ENCODE measurements at places on chromosomes 12 and 14. TPM values are rescaled to one million over a fixed set of nuclear protein-coding genes. Genes with fewer than 3 reads are reported as not detected.
A peak's percentile ranks its signal among the peaks of the same experiment; 100 is the strongest.

DNA sequence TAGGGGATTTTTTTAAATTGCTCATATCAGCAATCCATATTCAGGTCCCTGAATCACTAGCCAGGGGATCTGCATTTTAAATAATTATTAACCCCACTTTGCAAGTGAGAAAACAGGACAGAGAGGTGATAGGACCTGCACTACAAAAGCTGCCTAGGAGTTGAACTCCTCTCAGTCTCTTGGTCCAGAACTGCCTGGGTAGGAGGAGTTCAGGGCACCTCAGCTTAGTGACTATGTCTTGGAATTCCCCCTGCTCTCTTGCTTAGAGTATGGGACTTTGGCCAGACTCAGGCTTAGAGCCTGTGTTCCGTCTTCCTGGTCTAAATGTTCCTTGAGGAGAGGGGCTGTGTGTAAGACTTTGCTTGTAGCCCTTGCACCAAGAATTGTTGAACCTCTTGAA lies 68.2 kb upstream of the WSCD2 start:
- no peak overlapping the region for H3K27ac ChIP-seq
- H3K4me1 ChIP-seq = no peaks in the 10 kb centered on the region
- no peak overlapping the region for H3K4me3 ChIP-seq
- no peaks in the 10 kb centered on the region for H3K27me3 ChIP-seq
- no peaks in the 10 kb centered on the region for H3K36me3 ChIP-seq

- H3K36me3 ChIP-seq = no peaks in the 10 kb centered on the region
- no peak overlapping the region for H3K4me3 ChIP-seq
- no peak overlapping the region for H3K27ac ChIP-seq
Observed at GRCh38 chr14:75513911-75514672, 8.2 kb upstream of the BATF start.

The RND1 gene
- polyA plus RNA-seq = 0.67 TPM

- H3K4me1 ChIP-seq = no peaks in the 10 kb centered on the region
- H3K27me3 ChIP-seq = no peaks in the 10 kb centered on the region
- no peak overlapping the region for H3K27ac ChIP-seq
- H3K36me3 ChIP-seq = no peaks in the 10 kb centered on the region
Observed at GRCh38 chr12:87901457-87901856, 127.7 kb downstream of the C12orf50 start.

DNA sequence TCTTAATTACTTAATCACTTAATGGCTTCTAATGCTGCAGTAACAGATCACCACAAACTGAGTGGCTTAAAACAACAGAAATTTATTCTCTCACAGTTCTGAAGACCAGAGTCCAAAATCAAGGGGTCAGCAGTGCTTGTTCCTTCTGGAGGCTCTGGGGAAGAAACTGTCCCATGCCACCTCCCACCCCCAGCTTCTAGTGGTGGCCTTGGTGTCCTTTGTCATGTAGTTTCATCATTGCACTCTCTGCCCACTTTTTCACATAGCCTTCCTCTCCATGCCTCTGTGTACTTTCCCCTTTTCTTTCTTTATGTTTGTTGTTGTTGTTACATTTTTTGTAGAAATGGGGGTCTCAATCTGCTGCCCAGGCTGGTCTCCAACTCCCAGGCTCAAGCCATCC lies 16.1 kb upstream of the UBC start:
- no peak for DNase-seq
- no peaks in the 10 kb centered on the region for H3K36me3 ChIP-seq
- H3K27ac ChIP-seq = no peak overlapping the region
- peaks cover 3% of the 10 kb centered on the region for H3K27me3 ChIP-seq
- peaks cover 11% of the 10 kb centered on the region for H3K4me1 ChIP-seq

- peaks cover 66% of the 10 kb centered on the region for H3K4me1 ChIP-seq
- H3K27ac ChIP-seq = no peak overlapping the region
- peaks cover 22% of the 10 kb centered on the region for H3K27me3 ChIP-seq
- no peak for DNase-seq
- no peak overlapping the region for H3K4me3 ChIP-seq
Observed at GRCh38 chr14:103526247-103526913, 2.6 kb upstream of the TRMT61A start.

DNA sequence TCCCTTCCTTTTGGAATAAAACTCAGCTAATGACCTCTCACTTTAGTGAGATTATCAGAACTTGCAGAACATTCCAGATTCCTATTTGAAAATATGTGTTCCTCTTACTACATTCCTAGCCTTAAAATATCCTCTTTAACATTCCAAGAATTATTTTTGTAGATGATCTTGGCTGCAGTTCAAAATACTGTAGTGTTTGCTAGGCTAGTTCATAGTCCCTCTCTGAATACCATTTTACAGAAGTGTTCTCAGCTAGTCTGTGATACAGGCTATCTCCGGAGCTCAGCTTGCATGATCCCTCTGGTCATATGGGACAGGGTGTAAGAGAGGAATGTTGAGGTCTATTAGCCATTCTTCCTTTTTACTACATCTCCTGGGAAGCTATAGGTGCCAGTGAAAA lies 17.6 kb upstream of the GPR33 start:
- no peak overlapping the region for H3K27ac ChIP-seq
- no peaks in the 10 kb centered on the region for H3K27me3 ChIP-seq
- DNase-seq = peak; percentile 63
- H3K4me1 ChIP-seq = peaks cover 2% of the 10 kb centered on the region
- H3K36me3 ChIP-seq = no peaks in the 10 kb centered on the region

DNA sequence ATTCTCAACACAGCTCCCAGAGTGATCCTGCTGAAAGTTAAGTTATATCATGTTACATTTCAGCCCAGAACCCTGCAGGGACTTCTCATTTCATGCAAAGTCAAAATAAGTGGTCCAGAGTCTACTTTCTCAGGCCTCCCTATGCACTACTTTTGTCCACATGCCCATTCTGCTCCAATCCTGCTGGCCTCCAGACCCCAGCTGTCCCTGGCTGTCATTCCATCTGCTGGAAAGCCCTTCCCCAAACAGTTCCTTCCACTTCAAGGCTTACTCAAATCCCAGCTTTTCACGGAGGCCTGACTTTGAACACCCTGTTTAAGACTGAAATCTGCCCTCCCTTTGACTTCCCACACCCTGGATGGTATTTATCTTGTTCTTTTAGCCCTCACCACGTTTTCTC lies 109.8 kb upstream of the DNM1L start:
- H3K27ac ChIP-seq = peak overlapping the region; percentile 56
- peaks cover 3% of the 10 kb centered on the region for H3K36me3 ChIP-seq
- DNase-seq = peak; percentile 67
- H3K4me1 ChIP-seq = peaks cover 11% of the 10 kb centered on the region
- no peak overlapping the region for H3K4me3 ChIP-seq

The FOS gene
- polyA plus RNA-seq = 890 TPM

DNA sequence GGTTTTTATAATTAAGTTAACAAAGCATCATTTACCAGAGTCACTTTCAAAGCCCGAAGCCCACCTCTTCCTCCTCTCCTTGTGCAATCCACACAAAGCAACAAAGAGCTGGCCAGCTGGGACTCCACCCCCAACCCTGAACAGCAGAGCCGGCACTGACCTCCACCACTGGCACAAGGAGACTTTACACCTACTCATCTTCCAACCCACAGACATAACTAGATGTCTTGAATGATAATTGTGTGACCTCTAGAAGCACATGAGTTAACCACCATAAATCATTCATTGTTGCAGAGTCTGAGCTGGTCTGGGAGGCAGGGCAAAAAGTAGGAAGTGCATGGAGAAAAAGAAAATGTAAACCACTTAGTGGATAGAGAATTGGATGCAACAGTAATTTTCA lies 72.2 kb downstream of the ST8SIA1 start:
- no peaks in the 10 kb centered on the region for H3K36me3 ChIP-seq
- no peaks in the 10 kb centered on the region for H3K4me1 ChIP-seq
- no peak overlapping the region for H3K4me3 ChIP-seq
- H3K27ac ChIP-seq = no peak overlapping the region
- DNase-seq = no peak

The BDKRB1 gene
- polyA plus RNA-seq = 0.91 TPM

- no peak overlapping the region for H3K4me3 ChIP-seq
- no peak overlapping the region for H3K27ac ChIP-seq
- no peak for DNase-seq
- H3K4me1 ChIP-seq = peaks cover 14% of the 10 kb centered on the region
- no peaks in the 10 kb centered on the region for H3K27me3 ChIP-seq
Observed at GRCh38 chr12:93127107-93127560, 198.0 kb upstream of the EEA1 start.

The MGP gene
- 253 TPM for polyA plus RNA-seq

- H3K36me3 ChIP-seq = no peaks in the 10 kb centered on the region
- no peaks in the 10 kb centered on the region for H3K27me3 ChIP-seq
- peak; percentile 97 for DNase-seq
- H3K27ac ChIP-seq = peak overlapping the region; percentile 67
Observed at GRCh38 chr14:31877255-31877798, 199.8 kb upstream of the ARHGAP5 start.

DNA sequence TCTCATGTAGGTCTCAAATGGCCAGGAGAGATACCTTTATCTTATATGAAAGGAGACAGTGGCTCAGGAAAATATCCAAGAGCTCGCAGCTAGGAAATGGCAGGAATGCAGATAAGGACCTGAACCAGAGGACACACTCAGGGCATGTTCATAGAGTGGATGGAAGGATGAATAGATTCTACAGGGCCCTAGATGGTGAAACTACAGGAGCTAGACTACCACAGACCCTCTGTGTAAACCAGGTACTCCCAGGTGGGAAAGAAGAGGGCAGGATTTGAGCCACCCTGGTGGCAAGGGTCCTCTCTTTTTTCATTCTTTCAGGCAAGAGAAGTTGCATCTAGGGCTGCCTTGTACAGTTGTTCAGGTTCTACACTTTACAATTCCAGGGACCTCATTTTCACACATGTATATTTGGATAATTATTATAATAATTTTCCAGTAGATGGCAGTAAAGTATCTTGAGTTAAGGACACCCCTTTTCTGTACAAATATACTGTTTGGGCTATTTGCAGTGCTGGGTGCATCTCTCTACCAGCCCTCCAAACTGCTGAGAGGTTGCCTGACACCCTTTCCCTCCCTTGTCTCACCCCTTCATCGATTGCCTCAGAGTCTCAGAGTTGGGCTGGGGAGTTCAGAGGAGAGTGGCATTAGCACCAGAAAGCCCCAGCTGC lies 10.5 kb upstream of the ZDHHC22 start:
- no peak for DNase-seq
- no peak overlapping the region for H3K4me3 ChIP-seq
- no peaks in the 10 kb centered on the region for H3K36me3 ChIP-seq

DNA sequence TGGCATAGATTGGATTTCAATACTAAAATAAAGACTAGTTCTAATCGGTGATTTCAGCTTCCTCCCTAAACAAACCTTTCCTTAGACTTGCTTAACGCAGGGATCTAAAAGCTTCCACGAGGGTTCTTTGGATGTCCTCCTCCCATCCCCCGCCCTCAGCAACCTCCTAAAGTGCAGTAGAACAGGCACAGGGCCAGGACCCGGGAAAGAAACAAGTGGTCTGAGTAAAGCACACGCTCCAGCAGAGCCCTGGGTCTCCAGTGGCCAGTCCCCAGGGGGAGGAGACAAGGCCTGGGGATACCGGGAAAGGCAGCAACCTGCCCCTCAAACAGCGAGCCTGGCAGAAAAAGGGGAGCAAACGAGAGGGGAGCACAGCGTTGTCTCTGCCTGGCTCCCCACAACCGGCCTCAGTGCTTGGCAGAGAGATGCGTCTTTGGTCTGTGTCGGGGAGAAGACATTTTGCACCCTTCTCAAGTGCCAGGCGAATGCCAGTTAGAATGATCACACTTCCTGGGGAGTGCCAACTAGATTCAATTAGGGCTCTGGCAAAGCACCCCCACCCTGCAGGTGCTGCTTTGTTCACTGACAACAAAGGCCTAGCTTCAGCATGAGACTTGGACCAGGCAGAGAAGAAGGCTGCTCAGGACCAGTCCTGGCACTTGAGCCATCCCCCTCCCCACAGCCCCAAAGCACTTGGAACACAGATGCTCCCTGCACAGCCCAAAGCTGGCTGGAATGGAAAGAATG lies 17.1 kb upstream of the SLC6A12 start:
- H3K4me1 ChIP-seq = peaks cover 36% of the 10 kb centered on the region
- peaks cover 3% of the 10 kb centered on the region for H3K27me3 ChIP-seq
- no peaks in the 10 kb centered on the region for H3K36me3 ChIP-seq
- no peak overlapping the region for H3K27ac ChIP-seq
- no peak for DNase-seq

DNA sequence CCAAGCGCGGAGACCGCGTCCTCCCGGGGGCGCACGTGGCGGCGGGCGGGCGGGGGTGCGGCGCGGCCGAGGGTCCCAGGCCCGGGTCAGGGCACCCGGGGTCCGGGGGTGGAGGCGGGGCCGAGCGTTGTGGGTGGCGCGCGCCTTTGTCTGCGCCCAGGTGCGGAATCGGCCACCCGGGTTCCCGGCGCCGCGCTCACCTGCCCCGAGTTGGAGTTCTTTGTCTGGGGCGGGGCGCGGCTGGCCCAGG lies 50.1 kb downstream of the LRCOL1 start:
- H3K36me3 ChIP-seq = peaks cover under 1% of the 10 kb centered on the region
- H3K27ac ChIP-seq = no peak overlapping the region
- DNase-seq = no peak
- H3K4me1 ChIP-seq = peaks cover 25% of the 10 kb centered on the region
- H3K27me3 ChIP-seq = peaks cover 4% of the 10 kb centered on the region

The RNASE2 gene
- polyA plus RNA-seq = 1.2 TPM

- no peak overlapping the region for H3K4me3 ChIP-seq
- H3K4me1 ChIP-seq = peaks cover 3% of the 10 kb centered on the region
- H3K27ac ChIP-seq = no peak overlapping the region
- no peaks in the 10 kb centered on the region for H3K36me3 ChIP-seq
- DNase-seq = no peak
Observed at GRCh38 chr14:99064262-99064954, 207.6 kb downstream of the BCL11B start.

DNA sequence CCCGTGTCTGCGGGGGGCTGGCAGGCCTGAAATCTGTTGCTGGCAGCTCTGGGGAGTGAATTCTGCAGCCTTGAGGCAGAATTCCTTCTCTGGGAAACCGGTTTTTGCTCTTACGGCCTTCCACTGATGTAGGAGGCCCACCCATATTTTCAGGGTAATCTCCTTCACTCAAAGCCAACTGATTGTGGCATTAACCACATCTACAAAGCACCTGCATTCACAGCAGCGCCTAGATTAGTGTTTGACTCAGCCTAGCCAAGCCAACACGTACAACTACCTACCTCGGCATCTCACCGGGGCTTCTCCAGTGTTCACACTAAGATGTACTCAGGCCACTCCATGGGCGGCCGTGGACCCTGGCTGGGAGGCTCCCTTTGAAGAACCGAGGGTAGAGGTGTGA lies 15.8 kb downstream of the C12orf43 start:
- H3K4me3 ChIP-seq = no peak overlapping the region
- no peak overlapping the region for H3K27ac ChIP-seq
- DNase-seq = no peak
- peaks cover 3% of the 10 kb centered on the region for H3K4me1 ChIP-seq

GRCh38 chr14:30193845-30194501 lies 266.3 kb upstream of the PRKD1 start:
- H3K27me3 ChIP-seq = no peaks in the 10 kb centered on the region
- no peaks in the 10 kb centered on the region for H3K36me3 ChIP-seq
- DNase-seq = peak; percentile 72
- H3K4me1 ChIP-seq = peaks cover 10% of the 10 kb centered on the region
- peak overlapping the region; percentile 18 for H3K27ac ChIP-seq
- no peak overlapping the region for H3K4me3 ChIP-seq

DNA sequence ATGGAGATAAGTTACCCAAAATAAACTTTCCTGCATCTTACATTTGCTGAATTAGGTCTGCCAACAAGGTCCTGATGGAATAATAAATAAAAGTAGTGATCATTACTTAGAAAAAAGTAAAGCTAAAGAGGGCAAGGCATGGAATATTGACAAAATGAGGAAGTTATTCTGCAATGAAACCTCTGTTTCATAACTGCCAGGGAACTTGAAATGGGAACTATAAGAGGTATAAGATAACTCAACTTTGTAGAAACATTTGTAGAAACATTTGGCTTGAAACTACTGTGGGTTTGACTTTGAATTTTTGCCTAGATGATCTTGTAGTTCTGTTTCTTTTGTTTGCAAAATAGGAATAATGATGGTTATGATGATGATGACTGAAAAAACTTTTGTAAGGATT lies 18.7 kb upstream of the YBX3 start:
- H3K27ac ChIP-seq = no peak overlapping the region
- no peaks in the 10 kb centered on the region for H3K27me3 ChIP-seq
- DNase-seq = peak; percentile 23
- H3K4me1 ChIP-seq = no peaks in the 10 kb centered on the region

All from muscle of leg (tissue), 16 donors.